ELF-1 (cell line): ENCODE measurements at places on chromosomes 16 and 17.

- peak; percentile 46 for DNase-seq
These were observed 661 bp downstream of the TEX2 start for GRCh38 chr17:64262198-64262999.

GRCh38 chr17:10657148-10657547 lies at the start of gene MYH3:
Gene MYH3 (minus strand): TSS chr17:10657309. CDS start chr17:10655064, 2,245 bp downstream.
- DNase-seq = no peak

DNA sequence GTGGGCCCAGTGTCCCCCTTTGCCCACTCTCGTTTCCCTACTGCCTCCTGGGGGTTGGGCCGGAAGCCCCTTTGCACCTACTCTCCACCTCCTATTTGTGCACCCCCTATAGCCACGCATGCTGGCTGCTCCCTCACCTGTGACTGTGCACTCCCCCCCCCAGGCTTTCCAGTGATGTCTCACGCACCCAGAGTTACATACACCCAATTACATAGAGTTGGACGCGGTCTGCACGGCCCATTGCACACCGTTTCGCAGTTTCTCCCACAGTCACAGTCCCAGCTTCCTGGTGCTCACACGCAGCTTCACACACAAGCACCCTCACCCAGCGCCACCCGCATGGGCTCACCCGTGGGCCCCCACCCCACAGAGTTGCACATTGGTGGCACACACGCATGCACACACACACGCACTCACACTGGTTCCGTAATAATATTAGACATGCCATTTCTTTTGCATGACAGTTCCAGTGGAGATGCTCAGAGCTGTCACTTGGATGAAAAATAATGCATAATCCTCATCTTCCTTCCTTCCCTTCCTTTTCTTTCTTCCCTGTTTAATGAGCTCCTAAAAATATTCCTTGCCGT lies 21.5 kb upstream of the C1QL1 start:
- DNase-seq = no peak

- no peak for DNase-seq
These were observed 9.9 kb downstream of the OSBPL7 start for GRCh38 chr17:47811709-47812108.

DNA sequence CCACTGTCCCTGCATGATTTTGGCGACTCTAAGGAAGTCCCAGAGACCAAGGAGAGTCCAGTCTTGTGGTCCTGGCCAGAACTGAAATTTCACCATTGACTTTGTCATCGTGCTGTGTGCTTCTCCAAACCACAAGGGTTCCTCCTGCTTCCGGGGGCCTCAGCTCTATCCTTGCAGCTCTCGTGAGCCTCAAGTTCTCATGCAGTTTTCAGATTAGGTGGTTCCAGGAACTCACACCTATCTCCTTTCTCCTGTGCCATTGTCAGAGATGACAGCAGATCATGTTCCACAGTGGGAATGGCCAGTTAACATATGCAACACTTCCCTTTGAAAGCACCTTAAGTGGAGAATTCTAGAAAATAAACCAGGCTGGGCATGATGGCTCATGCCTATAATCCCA lies 97.9 kb upstream of the CRHR1 start:
- no peak for DNase-seq

GRCh38 chr17:61806936-61807335 lies 56.4 kb downstream of the BRIP1 start:
- DNase-seq = no peak

- peak; percentile 21 for DNase-seq
These were observed at the start of gene SLFN12 for GRCh38 chr17:35432176-35433074. Gene SLFN12 (minus strand): TSS chr17:35432500. CDS start chr17:35423028, 9,472 bp downstream.
